Suppressor macrophage treated with lipopolysaccharide for 4 hours (primary cell): ENCODE measurements at places on chromosomes 11 and 22.

GRCh38 chr11:43969543-43969942 is 27.1 kb downstream of the C11orf96 start:
- DNase-seq = no peak

GRCh38 chr22:23399367-23400285 is 180.5 kb downstream of the IGLL1 start:
- no peak for DNase-seq

GRCh38 chr11:122137078-122137793 is 21.2 kb upstream of the BLID start:
- DNase-seq = no peak

DNA sequence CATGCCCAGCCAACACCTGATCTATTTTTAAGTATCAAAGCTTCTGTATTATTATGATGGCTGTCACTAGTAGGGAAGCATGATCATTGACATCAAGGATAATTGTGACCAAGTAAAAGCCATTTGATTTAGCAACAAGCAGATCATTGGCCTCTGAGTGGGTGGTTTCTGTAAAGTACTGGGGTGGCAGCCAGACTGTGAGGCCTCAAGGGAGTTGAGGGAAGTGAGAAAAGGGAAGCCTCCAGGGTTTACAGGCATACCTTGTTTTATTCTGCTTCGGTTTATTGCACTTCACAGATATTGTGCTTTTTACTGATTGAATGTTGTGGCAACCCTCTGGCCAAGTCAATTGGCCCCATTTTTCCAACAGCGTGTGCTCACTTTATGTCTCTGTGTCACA is 60.1 kb downstream of the PRR5L start:
- DNase-seq = peak; percentile 89

GRCh38 chr11:95469258-95469657 is 238.3 kb upstream of the SESN3 start:
- DNase-seq = no peak
